ENCODE measurements at places on chromosomes 16 and 17.

- peak; percentile 91 for DNase-seq
These were observed 14.3 kb downstream of the SPATA32 start for GRCh38 chr17:45247429-45248131.

GRCh38 chr16:86471896-86472295 is 38.4 kb upstream of the FOXF1 start:
- DNase-seq: no peak

GRCh38 chr17:74271281-74271680 is 2.8 kb upstream of the DNAI2 start:
- DNase-seq: no peak

DNA sequence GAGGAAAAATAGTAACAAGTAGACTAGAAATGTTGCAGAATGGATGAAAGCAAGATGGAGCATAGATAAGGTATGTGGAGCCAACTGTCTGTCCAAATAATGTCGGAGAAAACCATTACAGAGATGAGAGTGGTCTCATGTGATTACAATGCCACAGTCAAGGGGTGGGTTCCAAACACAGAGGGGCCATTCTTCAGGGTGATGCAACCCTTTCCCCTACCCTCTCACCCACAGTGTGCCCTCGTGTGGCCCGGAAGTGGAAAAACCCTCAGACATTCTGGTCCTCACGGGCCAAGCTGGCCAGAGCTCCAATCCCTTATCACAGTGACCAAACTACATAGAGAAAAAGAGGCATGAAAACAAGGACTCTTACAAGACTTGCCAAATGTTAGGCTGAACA is 17.7 kb upstream of the HS3ST3A1 start:
- no peak for DNase-seq

GRCh38 chr17:29514792-29515191 is 52.0 kb downstream of the ABHD15 start:
- no peak for DNase-seq

- peak; percentile 65 for DNase-seq
These were observed 37.7 kb downstream of the DUSP14 start for GRCh38 chr17:37527249-37527851.

DNA sequence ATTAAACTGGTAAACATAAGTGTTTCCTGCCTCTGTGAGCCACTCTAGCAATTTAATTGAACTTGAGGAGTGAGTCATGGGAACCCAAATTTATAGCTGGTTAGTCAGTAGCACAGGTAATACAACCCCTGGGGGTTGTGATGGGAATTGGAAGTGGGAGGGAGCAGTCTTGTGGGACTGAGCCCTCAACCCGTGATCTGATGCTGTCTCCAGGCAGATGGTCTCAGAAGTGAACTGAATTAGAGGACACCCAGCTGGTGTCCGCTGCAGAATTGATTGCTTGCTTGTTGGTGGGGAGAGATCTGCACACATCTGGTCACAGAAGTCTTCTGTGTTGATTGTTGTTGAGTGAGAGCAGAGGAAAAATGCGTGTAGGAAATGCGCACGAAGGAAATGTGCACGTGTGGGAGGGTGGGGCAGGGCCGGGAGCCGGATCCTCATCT is 7.7 kb upstream of the ST6GALNAC2 start:
- DNase-seq: no peak

GRCh38 chr16:59635674-59636073 is 901.6 kb upstream of the GOT2 start:
- no peak for DNase-seq

GRCh38 chr16:8712589-8713361 is 38.4 kb downstream of the ABAT start:
- DNase-seq: peak; percentile 88

DNA sequence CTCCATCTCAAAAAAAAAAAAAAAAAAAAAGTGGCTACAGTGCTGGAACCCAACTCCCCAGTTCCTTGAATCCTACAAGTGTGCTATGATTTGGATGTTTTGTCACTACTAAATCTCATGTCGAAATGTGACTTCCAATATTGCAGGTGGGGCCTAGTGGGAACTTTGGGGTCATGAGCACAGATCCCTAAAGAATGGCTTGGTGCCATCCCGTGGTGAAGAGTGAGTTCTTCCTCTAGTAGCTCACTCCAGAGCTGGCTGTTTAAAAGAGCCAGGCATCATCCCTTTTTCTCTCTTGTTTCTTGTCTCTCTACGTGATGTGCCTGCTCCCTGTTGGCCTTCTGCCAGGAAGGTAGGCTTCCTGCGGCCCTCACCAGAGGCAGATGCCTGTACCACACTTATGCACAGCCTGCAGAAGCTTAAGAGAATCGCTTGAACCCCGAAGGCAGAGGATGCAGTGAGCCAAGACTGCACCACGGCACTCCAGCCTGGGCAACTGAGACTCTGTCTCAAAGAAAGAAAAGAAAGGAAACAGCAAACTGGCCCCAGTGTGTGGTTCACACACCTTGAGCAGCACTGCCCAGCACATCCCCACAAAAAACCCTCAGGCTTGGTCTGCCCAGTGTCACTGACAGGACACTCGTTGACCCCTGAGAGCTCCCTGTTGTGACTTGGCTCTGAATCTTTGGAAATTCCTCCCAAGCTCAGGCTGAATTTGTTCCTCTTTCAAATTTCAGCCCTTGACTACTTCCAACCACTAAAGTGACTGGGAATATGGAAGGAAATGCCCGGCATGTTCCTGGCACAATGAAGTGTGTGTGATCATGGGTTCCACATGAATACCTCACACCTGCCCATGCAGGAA is 3.1 kb downstream of the MT1E start:
- no peak for DNase-seq

- DNase-seq: no peak
These were observed 5.3 kb downstream of the PDK2 start for GRCh38 chr17:50100480-50100883.

DNA sequence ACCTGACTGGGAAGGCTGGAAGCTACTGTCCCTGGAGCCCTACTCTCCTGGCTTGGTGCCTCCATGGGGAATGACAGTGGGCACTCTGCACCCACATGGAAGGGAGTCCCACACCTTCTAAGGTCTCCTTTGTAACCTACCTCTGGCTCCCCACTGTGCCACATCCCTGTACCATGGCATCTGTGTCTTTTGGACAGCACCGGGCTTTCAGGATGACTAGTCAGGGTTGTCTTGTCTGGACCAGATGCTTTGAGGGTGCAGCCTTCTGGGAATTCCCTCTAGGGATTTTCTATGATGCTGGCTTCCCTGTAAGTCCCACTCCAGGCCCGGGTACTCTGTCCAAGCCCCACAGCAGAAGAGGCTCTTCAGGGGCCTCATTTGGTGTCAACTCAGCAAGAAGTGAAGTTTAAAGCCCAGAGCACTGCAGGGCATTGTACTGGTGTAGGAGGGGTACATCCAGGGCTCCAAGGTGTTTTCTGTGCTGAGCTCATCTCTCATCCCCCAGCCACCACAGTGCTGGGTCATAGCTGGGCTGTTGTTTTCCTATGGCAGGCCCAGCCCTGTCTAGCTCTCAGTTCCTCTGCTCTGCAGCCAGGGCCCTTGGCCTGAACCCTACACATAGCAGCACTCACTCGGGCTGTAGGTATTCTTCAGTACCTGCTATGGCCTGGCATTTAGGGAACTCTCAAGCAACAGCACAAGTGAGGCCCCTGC is 255.3 kb downstream of the CPPED1 start:
- DNase-seq: no peak

GRCh38 chr16:82784573-82784968 is 157.8 kb downstream of the CDH13 start:
- no peak for DNase-seq

Data from G401 (cell line).